ENCODE measurements at places on chromosomes 4 and X. TPM values are rescaled to one million over a fixed set of nuclear protein-coding genes. Genes with fewer than 3 reads are reported as not detected.

The ABLIM2 gene
- total RNA-seq, result 7.9 TPM

GRCh38 chr4:62619971-62620370, 1419.8 kb downstream of the ADGRL3 start:
- H3K27ac ChIP-seq, result no peak overlapping the region
- no peak for DNase-seq
- no peaks in the 10 kb centered on the region for H3K36me3 ChIP-seq
- H3K27me3 ChIP-seq, result no peaks in the 10 kb centered on the region
- H3K4me1 ChIP-seq, result no peaks in the 10 kb centered on the region
- no peak overlapping the region for H3K4me3 ChIP-seq

DNA sequence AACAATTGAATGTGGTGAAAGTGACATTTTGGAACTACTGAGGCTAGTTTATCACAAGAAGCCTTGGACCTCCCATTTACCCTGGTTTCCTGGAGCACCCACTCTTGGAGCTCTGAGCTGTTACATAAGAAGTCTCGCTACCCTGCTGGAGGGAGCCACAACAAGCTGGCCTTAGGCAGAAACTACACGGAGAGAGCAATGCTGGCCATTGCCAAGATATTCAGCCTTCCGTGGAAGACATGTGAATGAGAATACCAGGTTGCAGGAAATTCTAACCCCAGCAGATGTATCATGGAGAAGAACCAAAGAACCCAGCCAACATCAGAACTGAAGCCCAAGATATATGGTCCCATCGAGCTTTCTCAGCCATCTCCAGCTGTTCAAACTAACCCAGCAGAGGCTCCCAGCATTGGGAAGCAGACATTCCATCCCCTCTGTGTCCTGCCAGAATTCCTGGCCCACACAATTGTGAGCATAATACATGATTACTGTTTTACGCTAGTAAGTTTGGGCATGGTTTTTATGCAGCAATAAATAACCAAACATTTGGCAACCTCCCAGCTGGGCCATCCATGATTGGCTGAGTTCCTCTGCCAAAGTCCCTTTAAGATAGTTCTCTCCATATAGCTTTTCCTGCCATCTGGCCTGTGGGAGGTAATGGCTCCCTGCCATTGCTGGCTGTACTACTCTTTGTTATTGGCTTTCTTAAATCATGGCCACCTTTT, 17.9 kb upstream of the PDE5A start:
- DNase-seq, result no peak
- no peaks in the 10 kb centered on the region for H3K36me3 ChIP-seq
- H3K27ac ChIP-seq, result no peak overlapping the region
- H3K27me3 ChIP-seq, result no peaks in the 10 kb centered on the region
- no peak overlapping the region for H3K4me3 ChIP-seq

DNA sequence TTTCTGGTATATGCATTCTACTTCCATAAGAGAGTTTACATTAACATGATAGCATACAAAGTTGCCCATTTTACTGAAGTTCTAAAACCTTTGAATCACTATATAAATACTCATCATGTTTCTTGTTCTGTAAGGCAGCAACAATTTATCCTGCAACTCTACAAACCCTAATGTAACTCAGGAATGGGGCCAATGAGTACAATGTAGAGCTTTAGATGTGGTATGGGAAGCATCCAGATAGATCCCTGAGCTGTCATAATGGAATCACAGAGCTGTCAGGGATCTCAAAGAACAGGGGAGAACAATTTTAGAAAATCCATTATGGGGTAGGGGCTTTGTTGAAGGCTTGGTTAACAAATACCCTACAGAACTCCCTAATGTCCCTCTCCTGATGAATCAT, 88.5 kb downstream of the DCUN1D4 start:
- H3K36me3 ChIP-seq, result no peaks in the 10 kb centered on the region
- no peak overlapping the region for H3K4me3 ChIP-seq
- no peak overlapping the region for H3K27ac ChIP-seq
- DNase-seq, result no peak
- H3K27me3 ChIP-seq, result no peaks in the 10 kb centered on the region
- no peaks in the 10 kb centered on the region for H3K4me1 ChIP-seq

- no peak for DNase-seq
- H3K4me3 ChIP-seq, result no peak overlapping the region
Measured at GRCh38 chrX:53084043-53084570, 1.9 kb downstream of the TSPYL2 start.

The RXFP1 gene
- total RNA-seq, result not detected

- H3K4me3 ChIP-seq, result no peak overlapping the region
- H3K4me1 ChIP-seq, result no peaks in the 10 kb centered on the region
- H3K27me3 ChIP-seq, result no peaks in the 10 kb centered on the region
- DNase-seq, result no peak
- peaks cover 11% of the 10 kb centered on the region for H3K36me3 ChIP-seq
- no peak overlapping the region for H3K27ac ChIP-seq
Measured at GRCh38 chr4:168993714-168994510, 16.1 kb downstream of the CBR4 start.

- H3K36me3 ChIP-seq, result no peaks in the 10 kb centered on the region
- no peaks in the 10 kb centered on the region for H3K27me3 ChIP-seq
- H3K4me1 ChIP-seq, result no peaks in the 10 kb centered on the region
- H3K27ac ChIP-seq, result no peak overlapping the region
Measured at GRCh38 chr4:40710484-40711254, 39.1 kb upstream of the NSUN7 start.

The VSIG4 gene
- total RNA-seq, result 1.0 TPM

- H3K36me3 ChIP-seq, result no peaks in the 10 kb centered on the region
- H3K4me3 ChIP-seq, result no peak overlapping the region
- no peak for DNase-seq
- H3K27me3 ChIP-seq, result no peaks in the 10 kb centered on the region
Measured at GRCh38 chrX:9133426-9133825, 99.5 kb upstream of the FAM9B start.

The FREM3 gene
- not detected for total RNA-seq

- no peak for DNase-seq
- no peaks in the 10 kb centered on the region for H3K4me1 ChIP-seq
- H3K36me3 ChIP-seq, result no peaks in the 10 kb centered on the region
- no peak overlapping the region for H3K4me3 ChIP-seq
- no peak overlapping the region for H3K27ac ChIP-seq
- H3K27me3 ChIP-seq, result no peaks in the 10 kb centered on the region
Measured at GRCh38 chrX:108224218-108224617, 132.6 kb downstream of the ATG4A start.

DNA sequence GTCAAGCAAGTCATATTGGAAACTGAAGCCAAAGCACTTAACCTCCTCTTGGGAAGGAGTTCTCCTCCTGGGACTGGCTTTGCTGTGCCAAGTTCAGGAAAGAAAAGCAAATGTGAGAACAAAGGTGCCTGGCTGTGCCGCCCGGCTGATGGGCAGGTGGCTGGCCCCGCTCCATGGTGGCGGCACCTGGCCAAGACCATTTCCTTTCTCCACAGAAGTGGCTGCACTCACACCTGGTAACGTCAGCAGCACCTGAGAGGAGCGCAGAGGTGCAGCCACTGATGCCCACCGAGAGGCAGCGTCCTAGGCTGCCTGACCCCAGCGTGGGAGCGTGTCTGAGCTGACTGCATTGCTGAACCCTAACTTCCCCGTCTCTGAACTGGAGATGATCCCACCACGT, 54.3 kb downstream of the DCTD start:
- no peaks in the 10 kb centered on the region for H3K4me1 ChIP-seq
- H3K27me3 ChIP-seq, result no peaks in the 10 kb centered on the region
- H3K36me3 ChIP-seq, result no peaks in the 10 kb centered on the region

Measured in CD4-positive, alpha-beta memory T cell (primary cell).